ENCODE measurements at places on chromosomes 2 and 18.

DNA sequence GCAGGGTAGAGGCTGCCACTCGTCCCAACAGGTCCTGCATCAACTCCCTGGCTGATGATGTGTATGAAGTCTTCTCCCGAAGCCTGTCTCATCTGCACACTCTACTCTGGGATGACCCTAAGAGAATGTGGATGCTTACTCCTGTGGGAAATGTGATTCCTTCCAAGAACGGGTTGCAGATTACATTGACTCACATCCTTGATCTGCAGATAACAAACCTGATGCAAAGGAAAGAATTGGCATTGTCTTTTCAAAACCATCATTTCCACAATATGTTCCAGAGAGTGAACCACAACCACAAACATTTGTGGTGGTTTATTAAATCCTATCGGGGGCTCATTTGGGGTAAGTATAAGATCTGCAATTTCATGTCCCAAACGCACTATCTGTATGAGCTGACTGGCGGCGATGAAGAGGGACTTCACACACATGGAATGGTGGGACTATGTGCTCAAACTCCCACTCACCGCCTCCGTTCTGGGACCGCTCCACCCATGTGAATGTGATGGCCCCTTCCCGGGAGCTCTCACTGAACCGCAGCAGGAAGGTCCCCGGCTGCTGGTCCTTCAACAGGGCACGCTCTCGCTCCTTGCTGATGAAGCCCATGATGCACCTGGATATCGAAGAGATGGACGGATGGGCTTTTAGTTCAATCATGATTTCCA lies 35.5 kb downstream of the STAT1 start:
- no peak for DNase-seq

- peak; percentile 74 for DNase-seq
These were observed at the start of gene POU3F3 for GRCh38 chr2:104853534-104854497. Gene POU3F3 (plus strand): TSS chr2:104854115. CDS start chr2:104855511, 1,396 bp downstream.

GRCh38 chr2:86335865-86336674 lies 1.4 kb downstream of the REEP1 start:
- DNase-seq: no peak

DNA sequence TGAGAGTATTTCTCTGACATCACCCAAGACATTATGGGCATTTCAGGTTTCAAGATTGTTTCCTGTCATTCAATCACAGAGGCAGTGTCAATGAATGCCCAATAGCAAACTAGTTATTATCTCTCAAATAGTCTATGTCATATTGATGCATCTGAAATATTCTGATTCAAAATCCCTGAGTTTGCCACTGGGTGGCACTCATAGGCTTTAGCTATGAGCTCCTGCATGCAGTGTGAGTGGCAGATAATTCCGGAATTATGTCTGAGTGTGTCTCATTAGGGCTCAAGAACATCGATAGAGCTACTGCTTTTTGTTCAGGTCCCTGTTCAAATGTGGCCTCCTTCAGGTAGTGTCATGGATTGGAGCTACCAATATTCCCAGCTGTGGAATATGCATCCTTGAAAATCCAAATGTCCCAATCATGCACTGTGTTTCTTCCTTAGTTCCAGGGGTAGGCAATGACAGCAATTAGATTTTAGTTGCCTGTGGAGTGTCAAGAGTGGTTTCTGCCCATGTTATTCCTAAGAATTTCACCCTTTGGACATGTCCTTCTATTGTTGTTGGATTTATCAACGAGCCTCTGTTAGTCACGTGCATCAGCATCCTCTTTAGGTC lies 7.8 kb upstream of the OR6B3 start:
- DNase-seq: no peak

- no peak for DNase-seq
These were observed 128.5 kb upstream of the PGAP1 start for GRCh38 chr2:197055045-197055444.

- DNase-seq: peak; percentile 4
These were observed 12.8 kb downstream of the DNAJB2 start for GRCh38 chr2:219291910-219292490.

- DNase-seq: peak; percentile 83
These were observed 201.0 kb downstream of the SMAD7 start for GRCh38 chr18:48749768-48750167.

DNA sequence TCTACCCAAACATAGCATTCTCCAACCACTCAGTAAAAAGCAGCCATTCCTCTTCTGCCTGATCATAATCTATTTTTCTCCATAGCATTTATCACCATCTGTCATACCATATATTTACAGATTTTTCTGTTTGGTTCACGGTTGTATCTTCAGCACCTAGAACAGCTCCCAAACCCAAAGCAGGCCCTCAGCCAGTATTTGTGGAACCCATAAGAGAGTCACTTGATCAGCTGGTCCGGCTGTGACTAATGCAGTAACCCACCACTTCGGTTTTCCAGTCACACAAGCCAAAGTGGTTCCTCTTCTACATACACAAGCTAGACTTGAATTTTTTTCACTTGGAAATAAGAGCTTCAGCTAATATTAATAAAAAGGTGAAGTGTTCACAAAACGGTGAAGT lies 511.6 kb upstream of the CELF4 start:
- no peak for DNase-seq

- DNase-seq: peak; percentile 42
These were observed 54.9 kb upstream of the CAPN13 start for GRCh38 chr2:30862054-30862651.

DNA sequence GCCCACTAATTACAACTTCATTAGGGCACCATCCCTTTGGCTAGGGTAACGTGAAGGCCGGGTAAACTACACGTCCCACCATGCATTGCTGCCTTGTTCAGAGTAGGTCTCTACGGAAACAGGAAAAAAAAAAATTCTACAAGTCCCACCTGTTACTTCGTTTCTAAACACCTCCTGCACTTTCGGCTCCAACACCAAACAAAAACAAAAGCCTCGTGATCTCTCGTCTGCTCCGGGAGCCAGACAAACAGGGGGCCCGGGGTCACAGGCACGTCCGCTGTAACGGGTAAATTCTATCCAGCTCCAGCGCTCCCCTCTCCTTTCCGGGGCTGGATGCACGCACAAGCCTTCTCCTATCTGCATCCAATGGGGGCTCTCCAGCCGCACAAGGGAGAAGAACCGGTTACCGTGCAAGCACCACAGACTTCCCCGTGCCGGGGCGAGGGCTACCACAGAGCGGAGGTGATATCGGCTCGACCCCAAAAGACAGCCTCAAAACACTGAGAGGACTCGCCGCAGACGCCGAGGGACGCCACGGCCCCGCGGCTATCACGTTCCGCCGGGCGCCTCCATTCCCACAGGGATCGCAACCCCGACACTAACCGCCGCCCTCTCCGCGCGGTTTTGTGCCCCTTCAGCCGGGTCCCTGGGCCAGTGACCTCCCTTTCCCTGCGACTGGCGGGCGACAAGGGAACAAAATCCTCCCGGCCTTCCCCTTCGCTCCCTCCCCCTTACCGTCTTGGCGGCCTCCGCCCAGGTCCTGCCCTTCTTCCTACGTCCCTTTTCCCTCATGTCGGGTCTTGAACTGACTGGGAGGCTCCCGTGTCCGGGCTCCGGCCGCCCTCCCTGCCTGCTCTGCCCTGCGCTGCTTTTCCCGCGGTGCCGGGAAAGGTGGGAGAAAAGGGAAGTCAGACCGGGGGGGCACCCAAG lies 591 bp downstream of the ASXL2 start:
- DNase-seq: peak; percentile 62

DNA sequence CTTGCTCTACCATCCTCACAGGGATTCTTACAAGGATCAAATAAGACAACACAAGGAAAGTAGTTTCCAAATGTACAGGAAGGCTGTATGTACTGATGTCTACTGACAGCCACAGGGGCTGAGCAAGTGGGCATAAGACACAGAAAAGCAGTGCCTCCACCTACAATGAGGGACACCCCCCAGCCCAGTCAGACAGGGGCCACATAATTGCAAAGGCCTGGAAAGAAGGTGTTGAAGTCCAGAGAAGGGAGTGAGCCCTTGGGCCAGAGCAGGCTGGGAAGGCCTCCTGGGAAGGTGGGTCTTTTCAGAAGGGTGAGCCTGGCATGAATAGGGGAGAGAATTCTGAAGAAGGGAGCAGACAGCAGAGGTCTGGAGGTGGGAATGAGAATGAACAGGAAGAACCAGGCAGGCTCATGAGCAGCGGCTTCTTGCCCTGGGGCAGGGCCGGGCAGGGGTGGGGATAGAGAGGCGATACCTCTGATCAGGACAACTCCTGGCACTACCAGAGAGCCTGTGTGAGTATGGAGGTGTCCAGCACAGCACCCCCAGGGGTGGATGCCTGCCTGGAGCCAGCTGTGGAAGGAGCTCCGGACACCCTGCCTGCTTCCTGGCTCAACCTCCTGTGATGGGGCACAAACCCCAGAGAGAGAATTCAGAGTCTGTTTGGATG lies 30.1 kb downstream of the HS1BP3 start:
- no peak for DNase-seq

GRCh38 chr2:165015052-165015642 lies 59.8 kb upstream of the SLC38A11 start:
- peak; percentile 68 for DNase-seq

- DNase-seq: no peak
These were observed 943.1 kb upstream of the LRRTM1 start for GRCh38 chr2:81247648-81248047.

GRCh38 chr2:28530782-28531181 lies 34.9 kb downstream of the PLB1 start:
- no peak for DNase-seq

GRCh38 chr2:142472382-142472781 lies 341.6 kb upstream of the LRP1B start:
- no peak for DNase-seq

DNA sequence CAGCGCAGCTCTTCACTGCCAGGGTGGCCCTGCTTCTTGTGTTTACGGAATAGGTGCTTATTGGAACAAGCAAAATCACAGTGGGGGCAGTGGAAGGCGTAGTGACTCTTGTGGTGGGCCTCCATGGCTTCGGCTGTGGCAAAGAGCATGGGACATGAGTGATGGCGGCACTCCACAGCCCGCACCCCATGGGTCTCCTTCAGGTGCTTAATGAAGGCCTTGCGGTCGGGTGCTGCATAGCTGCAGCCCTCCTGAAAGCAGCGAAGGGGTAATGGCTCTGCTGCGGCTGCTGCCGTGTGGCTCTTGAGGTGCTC lies 10.7 kb downstream of the ZNF142 start:
- no peak for DNase-seq

- no peak for DNase-seq
These were observed 67.8 kb upstream of the UXS1 start for GRCh38 chr2:106261871-106262321.

DNA sequence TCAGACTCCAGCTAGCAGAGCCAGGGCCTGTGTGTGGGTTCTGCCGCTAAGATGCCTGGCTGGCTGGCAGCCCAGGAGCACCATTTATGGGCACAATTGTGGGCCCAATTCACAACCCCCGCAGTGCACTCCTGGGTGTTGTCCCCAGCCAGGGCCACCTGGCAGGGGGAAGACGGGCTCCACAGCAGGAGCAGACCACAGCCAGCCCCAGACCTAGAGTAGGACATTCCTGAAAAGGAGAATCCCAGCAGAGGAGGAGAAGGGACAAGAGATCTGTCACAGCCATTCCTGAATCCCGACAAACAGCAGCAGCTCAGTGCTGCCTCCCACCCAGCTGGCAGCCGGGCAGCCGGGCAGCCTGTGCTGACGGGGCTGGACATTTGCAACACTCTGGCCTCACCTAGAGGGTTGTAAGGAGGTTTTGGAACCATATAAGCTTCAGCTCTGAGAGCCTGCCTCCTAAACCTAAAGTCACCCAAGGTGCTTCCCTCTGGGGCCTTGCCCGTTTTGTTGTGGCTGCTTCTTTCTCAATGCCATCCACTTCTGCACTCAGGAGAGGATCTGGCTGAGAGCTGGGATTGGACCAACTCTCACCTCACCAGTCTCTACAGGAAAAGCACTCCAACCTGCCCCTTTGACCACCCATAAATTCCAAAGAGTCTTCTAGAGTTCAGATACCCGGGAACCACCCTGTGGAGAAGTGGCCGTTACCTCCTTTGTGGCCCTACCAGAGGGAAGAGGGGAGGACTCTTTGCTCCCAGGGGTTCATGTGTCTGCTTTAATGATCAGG lies 4.1 kb upstream of the TMEM177 start:
- no peak for DNase-seq

DNA sequence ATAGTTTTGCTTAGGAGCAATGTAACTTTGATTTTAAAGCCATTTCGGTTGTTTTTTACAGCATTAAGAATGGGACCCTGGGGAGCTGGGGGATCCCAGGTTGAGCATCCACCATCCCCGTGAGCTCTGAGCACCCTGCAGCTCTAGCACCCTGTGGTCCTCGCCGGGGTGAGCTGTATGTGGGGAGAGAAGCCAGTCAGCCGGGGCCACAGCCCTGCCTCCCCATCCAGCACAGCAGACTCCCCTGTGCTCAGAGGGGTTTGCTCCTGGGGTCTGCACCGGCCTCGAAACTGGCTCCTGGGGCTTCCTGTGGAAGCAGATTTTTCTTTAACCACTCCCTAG lies 1.3 kb downstream of the COL6A3 start:
- DNase-seq: no peak

GRCh38 chr2:44360749-44361329 lies 455 bp downstream of the PREPL start:
- no peak for DNase-seq

GRCh38 chr2:208872591-208872990 lies 466.0 kb downstream of the PTH2R start:
- DNase-seq: no peak

DNA sequence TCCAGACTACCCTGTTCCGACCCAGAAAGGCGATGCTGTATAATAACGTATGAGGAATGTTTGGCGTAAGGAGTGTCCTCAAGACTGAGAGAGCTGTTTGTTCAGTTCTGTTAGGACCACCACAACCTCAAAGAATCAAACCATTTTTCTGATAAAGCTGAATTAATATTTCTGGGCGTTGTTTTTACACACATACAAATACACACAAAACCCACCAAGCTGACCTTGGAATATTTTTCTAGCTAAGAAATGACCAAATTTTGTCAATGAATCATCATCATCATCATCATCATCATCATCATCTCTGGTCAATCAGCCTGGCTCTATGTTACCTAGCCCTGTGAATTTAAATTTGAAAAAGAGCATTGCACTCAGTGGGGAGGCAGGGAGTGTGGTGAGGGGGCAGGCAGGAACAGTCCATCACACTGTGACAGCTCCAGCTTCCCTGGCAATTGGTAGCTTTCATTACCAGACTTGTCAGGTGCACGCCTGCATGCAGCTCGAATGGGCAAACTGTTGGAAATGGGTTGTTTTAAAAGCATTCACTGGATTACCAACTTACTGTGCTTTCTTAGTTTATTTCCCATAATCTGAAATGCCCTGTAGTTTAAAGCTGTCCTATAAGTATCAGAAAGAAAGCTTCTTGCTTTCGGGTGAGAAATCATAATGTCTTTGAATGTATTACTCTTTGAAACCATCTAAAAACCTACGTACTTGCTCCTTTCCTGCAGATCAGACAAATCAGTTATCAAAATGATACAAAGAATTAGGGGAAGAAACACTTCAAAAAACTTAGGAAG lies 6.9 kb upstream of the POU3F3 start:
- DNase-seq: no peak

- DNase-seq: no peak
These were observed 78.4 kb upstream of the ABCA12 start for GRCh38 chr2:215216806-215217205.

GRCh38 chr2:17747684-17748452 lies 5.7 kb downstream of the SMC6 start:
- DNase-seq: no peak

- DNase-seq: no peak
These were observed 17.8 kb downstream of the IGFBP5 start for GRCh38 chr2:216677439-216678097.

All from heart left ventricle (tissue), 16 donors.